ENCODE measurements at places on chromosomes 4 and X. TPM values are rescaled to one million over a fixed set of nuclear protein-coding genes. Genes with fewer than 3 reads are reported as not detected.
A peak's percentile ranks its signal among the peaks of the same experiment; 100 is the strongest.

The STK32B gene
- total RNA-seq = 0.18 TPM

DNA sequence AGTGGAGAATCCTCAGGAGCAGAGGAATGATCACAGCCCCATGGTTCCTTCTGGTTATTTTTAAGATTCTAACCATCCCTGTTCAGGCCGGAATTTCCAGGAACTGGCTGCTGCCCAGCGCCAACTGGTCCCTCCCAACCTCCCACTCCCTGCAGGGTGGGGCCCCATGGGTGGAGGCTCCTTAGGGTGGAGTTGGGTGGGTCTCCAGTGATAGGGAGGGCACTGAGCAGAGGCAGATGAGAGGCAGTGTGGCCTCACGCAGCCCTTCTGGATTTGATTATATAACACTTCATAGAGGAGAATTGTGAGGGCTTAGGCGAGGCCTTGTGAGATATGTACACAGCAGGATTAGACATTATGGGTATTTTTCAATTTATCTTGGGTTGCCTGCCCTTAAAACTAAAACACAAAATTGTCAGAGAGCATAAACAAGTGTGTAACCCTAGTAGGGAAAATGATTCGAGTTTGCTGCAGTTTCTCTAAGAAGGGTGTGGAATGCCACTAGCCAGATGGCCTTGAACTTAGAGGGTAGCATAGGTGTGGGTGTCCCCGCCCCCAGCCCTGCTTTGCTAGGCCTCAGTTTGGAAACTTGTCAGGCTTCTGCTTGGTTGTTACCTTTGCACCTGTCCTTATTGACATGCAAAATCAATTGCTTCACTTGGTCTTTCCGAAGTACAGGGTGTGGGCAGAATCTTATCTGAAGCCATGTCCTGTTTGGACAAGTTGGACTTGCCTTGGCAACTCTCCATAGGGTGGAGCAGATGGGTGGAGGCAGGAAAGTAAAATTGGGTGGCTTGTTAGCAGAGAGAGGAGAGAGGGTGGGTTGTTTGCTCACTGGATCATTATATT, 9.4 kb downstream of the KLF3 start:
- DNase-seq = peak; percentile 77
- H3K36me3 ChIP-seq = peaks cover 46% of the 10 kb centered on the region
- H3K27me3 ChIP-seq = no peaks in the 10 kb centered on the region
- no peak overlapping the region for H3K4me3 ChIP-seq

- H3K4me1 ChIP-seq = no peaks in the 10 kb centered on the region
- H3K27ac ChIP-seq = no peak overlapping the region
- no peaks in the 10 kb centered on the region for H3K36me3 ChIP-seq
- H3K4me3 ChIP-seq = no peak overlapping the region
Measured at GRCh38 chrX:19863212-19863856, 24.1 kb downstream of the SH3KBP1 start.

The CACNA1F gene
- total RNA-seq = 0.04 TPM

The DMP1 gene
- not detected for total RNA-seq

The NAA11 gene
- 24.4 TPM for total RNA-seq

- no peak for DNase-seq
- H3K4me1 ChIP-seq = peaks cover 11% of the 10 kb centered on the region
- peak overlapping the region; percentile 19 for H3K4me3 ChIP-seq
Measured at GRCh38 chr4:587671-588350, 11.7 kb upstream of the TMEM271 start.

GRCh38 chrX:118633530-118633929, 93.9 kb upstream of the IL13RA1 start:
- H3K27ac ChIP-seq = no peak overlapping the region
- DNase-seq = no peak
- H3K36me3 ChIP-seq = peaks cover 73% of the 10 kb centered on the region
- H3K27me3 ChIP-seq = no peaks in the 10 kb centered on the region
- H3K4me1 ChIP-seq = no peaks in the 10 kb centered on the region

DNA sequence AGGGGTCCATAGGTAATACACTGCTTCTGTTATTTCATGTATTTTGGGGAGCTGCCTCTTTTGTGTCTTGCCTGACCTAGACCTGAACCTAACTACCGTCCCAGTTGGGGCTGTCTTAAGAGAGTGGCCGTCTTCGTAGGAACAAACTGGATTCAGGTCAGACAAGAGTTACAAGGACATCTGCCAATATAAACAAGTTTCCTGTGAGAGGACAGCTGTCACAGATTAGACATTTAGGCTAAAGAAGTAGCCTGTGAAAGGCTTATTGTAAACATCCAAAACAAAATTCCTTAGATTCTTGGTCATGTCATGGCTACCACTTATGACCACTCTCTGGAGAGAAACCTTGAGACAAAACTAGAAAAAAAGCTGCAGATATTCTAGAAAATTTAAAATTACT, 797.6 kb upstream of the AADAT start:
- H3K4me1 ChIP-seq = no peaks in the 10 kb centered on the region
- no peak for DNase-seq
- no peaks in the 10 kb centered on the region for H3K36me3 ChIP-seq
- no peak overlapping the region for H3K27ac ChIP-seq

The PABPC1L2B gene
- not detected for total RNA-seq

The RAI2 gene
- total RNA-seq = not detected

The FAT1 gene
- 30.0 TPM for total RNA-seq

DNA sequence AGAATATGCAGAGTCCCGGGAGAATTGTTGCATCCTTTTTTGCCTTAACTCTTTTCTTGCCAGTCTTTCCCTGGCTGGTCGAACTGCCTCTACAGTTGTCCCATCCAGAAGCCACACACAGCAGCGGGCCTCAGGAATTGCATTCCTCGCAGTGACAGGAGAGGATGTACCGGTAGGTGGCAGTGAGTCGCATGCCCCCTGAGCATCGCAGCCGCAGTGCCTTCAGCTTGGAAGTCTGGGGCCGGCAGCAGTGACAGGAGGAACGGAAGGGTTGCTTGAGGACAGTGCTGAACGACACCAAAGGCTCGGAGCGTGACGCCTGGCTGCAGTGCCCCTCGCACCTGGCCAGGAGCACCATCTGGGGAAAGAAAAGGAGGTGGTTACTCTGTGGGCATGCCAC, 23.5 kb downstream of the NDP start:
- H3K36me3 ChIP-seq = no peaks in the 10 kb centered on the region
- DNase-seq = peak; percentile 16
- H3K27me3 ChIP-seq = peaks cover 4% of the 10 kb centered on the region
- H3K4me3 ChIP-seq = no peak overlapping the region
- H3K27ac ChIP-seq = no peak overlapping the region

- H3K27me3 ChIP-seq = no peaks in the 10 kb centered on the region
- H3K4me3 ChIP-seq = no peak overlapping the region
- H3K4me1 ChIP-seq = no peaks in the 10 kb centered on the region
- no peaks in the 10 kb centered on the region for H3K36me3 ChIP-seq
- no peak overlapping the region for H3K27ac ChIP-seq
Measured at GRCh38 chr4:14646831-14647230, 355.4 kb upstream of the CPEB2 start.

DNA sequence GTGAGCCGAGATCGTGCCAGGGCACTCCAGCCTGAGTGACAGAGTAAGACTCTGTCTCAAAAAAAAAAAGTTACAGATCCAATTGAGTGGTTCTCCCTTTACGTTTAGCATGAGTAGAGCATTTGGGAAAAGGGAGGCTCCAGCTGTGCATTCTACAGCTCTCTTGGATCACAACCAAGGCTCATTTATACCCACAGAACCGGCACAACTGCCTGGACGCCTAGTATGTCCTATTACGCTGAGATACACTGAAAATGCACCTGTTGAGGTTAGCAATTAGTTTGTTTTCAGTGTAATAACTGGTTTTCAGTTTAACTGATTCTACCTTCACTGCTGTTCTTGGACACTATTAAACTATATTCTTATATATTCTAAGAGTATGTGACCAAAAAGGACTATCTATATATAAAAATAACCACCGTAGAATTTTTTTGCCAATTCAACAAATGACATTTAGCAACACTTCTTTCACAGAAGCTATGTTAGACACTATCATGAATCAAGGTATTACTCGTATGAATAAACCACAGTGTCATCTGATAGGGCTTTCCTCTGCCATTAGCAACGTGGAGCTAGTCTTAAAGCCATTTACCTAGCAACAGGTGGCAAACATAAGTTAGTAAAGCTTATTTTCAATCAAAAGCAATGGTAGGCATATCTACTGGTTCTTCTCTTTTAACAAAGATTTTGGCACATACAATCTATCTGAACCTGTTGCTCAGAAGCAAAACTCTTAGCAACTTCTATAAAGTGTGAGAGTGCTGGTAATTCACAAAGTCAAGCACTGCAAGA, 3.6 kb downstream of the OTUD4 start:
- peak overlapping the region; percentile 75 for H3K4me3 ChIP-seq
- H3K27ac ChIP-seq = peak overlapping the region; percentile 97
- DNase-seq = no peak
- no peaks in the 10 kb centered on the region for H3K27me3 ChIP-seq
- H3K36me3 ChIP-seq = peaks cover 43% of the 10 kb centered on the region
- peaks cover 15% of the 10 kb centered on the region for H3K4me1 ChIP-seq

DNA sequence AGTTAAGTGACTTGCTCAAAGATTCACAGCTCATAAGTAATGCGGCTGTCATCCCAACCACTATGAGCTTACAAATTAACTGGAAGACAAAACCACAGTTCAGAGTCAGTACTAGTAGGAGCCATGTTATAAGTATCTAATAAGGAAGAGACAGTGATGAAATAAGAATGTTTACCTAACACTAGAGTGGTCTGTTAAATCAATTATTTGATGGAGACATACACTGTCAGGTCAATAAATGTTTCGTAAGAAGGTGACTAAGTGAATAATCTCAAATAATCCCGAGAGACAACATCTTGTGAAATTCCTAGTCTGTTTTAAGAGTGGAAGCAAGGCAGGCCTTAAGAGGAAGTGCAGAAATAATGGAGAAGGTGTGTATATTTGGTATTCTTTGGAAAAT, 25.8 kb upstream of the AMELX start:
- no peak overlapping the region for H3K4me3 ChIP-seq
- H3K27ac ChIP-seq = no peak overlapping the region

GRCh38 chr4:14059006-14059405, 431.5 kb upstream of the BOD1L1 start:
- no peaks in the 10 kb centered on the region for H3K4me1 ChIP-seq
- no peak overlapping the region for H3K4me3 ChIP-seq
- H3K27ac ChIP-seq = no peak overlapping the region
- no peaks in the 10 kb centered on the region for H3K27me3 ChIP-seq
- no peak for DNase-seq
- H3K36me3 ChIP-seq = no peaks in the 10 kb centered on the region

- no peaks in the 10 kb centered on the region for H3K4me1 ChIP-seq
- H3K4me3 ChIP-seq = peak overlapping the region; percentile 41
- H3K36me3 ChIP-seq = no peaks in the 10 kb centered on the region
- DNase-seq = peak; percentile 39
Measured at GRCh38 chrX:2325076-2325784, 175.5 kb downstream of the DHRSX start.

The C4orf36 gene
- total RNA-seq = not detected

The AMBN gene
- total RNA-seq = not detected

Data from K562 (cell line).